SJSA1 (cell line): ENCODE measurements at places on chromosomes 12 and 14. TPM values are rescaled to one million over a fixed set of nuclear protein-coding genes. Genes with fewer than 3 reads are reported as not detected.

Gene TRHDE
- 13.4 and 29.5 TPM in 2 replicates for total RNA-seq

Gene TOX4
- 18.1 and 23.2 TPM in 2 replicates for total RNA-seq

DNA sequence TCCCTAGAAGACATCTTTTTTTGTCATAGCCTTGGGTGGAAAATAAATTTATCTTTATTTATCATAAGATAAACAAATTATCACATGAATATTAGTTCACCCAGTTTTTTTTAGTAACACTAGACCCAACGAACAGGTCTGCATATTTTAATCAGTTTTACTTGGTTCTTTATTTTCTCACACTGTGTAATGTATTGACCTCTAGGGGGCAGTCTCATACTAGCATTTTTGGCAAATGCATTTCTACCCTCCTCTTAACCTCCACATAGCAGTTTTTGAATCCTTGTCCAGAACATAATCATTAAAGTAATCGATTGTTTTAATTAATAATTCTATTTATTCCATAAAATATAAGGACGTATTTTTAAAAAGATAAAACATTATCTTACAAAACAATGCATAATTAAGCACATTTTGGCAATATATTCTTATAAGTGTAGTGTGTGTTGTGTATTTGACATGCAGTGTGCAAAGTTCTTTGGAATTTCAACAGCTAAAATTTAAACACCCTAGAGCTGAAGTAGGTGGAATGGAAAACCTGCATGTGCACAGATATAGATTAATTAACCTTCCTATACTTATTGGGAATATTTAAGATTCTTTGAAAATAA lies 31.6 kb upstream of the PTPRQ start:
- peak; percentile 18 for DNase-seq

- DNase-seq, result no peak
These were observed 35.6 kb upstream of the UBC start for GRCh38 chr12:124949779-124950728.

DNA sequence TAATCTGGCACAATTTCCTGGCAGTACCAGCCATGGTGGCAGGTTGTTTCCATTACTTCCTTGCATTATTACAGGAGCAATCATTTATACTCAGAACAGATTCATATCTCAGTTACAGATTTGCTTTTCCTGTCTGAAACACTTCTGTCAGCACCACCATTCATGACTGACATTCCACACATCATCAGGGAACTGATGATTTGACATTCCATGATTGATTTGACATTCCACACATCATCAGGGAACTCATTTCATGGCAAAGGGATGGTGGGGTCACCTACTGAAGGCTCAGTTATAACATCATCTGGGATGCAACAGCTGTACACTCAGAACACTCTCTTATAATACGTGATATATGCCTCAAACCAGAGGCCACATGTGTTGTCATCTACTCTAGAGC lies 30.9 kb upstream of the RERGL start:
- no peak for DNase-seq

Gene RAB2B
- 15.4 and 28.3 TPM in 2 replicates for total RNA-seq

- DNase-seq, result no peak
These were observed 150.1 kb downstream of the NAV3 start for GRCh38 chr12:77980782-77981181.

- no peak for DNase-seq
These were observed 11.5 kb downstream of the CCDC198 start for GRCh38 chr14:57482120-57482519.

Gene CINP
- 50.8 and 60.9 TPM in 2 replicates for total RNA-seq

DNA sequence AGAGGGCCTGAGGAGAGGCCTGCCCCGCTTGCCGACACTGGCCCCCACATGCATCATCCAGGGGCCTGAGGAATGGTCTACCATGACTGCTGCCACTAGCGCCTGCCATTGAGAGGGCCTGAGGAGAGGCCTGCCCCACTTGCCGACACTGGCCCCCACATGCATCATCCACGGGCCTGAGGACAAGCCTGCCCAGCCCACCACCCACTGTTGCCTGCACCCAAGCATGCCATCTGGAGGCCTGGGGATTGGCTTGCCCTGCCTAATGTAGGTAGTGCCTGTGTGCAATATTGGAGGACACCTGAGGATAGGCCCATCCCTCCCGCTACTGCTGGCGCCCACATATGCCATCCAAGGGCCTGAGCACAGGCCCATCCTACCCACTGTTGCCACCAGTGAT lies 24.4 kb downstream of the CYP46A1 start:
- DNase-seq, result no peak

GRCh38 chr12:1474574-1475153 lies 119.7 kb downstream of the FBXL14 start:
- peak; percentile 84 for DNase-seq

Gene FMNL3
- 12.9 and 19.2 TPM in 2 replicates for total RNA-seq

DNA sequence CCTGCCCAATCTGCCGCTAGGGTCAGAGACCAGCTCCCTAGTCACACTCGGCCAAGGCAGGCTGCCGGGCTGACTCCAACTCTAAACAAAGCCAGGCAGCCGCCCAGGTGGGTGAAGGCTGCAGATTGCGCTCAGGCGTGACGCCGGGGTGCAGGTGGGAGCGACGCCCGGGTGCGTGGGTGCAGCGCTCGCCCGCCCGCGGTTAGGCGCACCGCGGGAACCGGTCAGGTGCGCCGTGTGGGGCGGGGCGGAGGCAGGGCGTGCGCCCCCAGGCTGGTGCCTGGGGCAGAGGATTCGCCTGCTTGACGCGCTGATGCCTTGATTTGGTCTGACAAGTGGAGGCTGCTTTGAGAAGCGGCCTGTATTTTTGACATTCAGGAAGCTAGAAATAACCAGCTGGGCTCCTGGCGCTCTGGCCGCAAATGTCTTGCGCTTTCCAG lies 126.7 kb upstream of the HIF1A start:
- no peak for DNase-seq

- no peak for DNase-seq
These were observed 932 bp downstream of the ADCY6 start for GRCh38 chr12:48787791-48788523.
